ENCODE measurements at places on chromosomes 7 and 10.

GRCh38 chr7:1369916-1370657 lies 89.2 kb downstream of the MICALL2 start:
- DNase-seq = no peak

GRCh38 chr10:115941361-115941771 lies 331.6 kb downstream of the GFRA1 start:
- no peak for DNase-seq

- no peak for DNase-seq
Measured at GRCh38 chr10:105207476-105207995, 566.4 kb downstream of the SORCS3 start.

DNA sequence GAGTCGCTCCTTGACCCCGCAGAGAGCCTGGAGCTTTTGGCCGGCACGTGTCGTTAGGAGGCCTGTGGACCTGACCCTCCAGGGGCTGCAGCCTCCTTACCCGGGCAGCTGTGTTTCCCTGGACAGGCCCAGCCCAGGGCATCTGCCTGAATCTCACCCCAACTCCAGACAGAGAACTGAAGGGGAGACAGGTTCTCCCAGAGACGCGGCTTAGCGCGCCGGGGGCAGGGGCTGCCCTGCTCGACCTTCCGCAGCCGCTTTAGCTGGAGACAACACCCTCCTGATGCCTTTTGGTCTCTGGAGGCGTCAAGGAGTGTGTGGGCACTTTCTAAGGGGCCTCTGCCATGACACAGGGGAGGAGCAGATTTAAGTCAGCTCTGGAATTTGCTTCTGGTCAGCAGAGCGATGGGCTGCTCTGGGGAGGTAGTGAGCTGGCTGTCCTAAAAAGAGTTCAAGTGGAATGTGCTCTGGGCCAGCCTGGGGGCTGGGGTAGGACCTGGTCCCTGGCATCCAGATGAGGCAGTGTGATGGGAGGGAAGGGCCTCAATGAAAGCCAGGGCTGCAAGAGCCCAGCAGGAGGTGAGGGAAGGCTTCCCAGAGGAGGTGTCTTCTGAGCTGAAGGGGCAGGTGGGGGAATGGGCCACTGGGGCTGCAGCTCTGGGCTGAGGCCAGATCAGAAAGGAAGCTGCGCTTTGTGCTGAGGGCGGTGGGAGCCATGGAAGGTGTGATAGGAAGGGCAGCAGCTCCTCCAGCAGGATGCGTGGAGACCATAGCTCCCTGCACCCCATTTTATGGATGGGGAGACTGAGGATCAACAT lies 5.8 kb downstream of the GRIFIN start:
- no peak for DNase-seq

DNA sequence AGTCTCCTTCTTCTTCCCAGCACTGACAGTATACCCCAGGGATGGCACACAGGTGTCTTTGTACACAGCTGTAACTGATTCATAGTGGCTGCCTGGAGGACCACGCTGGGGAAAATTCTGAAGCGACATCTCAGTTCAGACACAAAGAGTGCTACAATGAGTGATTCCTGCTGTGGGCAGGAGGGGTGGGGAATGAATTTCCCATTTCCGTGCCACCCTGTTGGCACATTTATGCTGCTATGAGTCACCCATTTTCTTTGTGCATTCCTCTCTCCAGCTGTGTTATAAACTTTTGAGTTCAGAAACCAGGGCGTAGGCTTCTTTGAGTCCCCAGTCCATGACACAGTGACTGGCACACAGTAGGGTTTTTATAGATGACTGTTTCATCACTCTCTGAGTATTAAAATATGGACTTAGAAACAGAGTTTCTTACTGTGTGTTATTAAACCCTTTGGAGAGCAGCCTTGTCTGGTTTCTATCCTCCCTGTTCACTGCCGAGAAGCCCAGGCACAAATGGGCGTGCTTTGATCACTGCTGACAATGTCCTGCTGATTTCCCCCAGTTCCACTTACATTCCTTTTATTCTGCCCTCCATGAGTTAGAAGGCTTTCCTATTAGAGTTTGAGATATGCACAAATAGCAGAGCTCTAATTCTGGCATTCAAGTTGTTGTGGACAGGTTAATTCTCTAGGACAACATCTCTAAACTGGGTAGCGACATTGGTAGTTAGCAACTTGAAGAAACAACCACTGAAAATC lies 24.0 kb upstream of the NPS start:
- no peak for DNase-seq

DNA sequence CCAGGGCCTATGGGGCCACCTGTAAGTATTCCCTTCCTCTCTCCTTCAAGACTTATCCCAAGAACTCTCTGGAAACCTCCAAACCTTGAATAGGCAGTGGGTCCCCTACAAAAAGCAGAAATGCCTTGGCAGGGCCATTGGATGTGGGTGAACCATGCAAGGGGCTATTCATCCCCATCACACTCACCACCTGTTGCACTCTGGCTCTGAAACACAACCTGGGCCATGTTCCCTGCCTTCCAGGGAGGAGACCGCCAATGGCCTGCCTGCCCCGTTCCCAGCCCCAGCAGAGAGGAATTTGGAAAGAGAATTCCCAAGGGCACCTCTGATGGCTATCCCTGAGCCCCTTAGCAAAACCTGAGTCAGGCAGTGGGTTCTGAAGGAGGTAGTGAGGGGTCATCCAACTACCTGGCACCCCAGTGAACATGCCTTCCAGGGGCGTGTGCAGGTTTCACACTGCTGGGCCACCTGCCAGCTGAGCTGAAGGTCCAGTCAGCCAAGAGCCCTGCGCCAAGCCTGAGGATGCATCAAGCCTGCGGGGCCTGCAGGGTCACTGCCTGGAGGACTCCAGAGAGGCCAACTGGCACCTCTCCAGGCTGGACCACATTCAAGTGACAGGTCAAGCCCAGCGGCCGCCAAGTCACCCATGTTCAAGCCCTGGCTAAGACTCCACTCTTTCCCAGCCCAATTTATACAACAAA lies 101.3 kb downstream of the COL13A1 start:
- DNase-seq = no peak

DNA sequence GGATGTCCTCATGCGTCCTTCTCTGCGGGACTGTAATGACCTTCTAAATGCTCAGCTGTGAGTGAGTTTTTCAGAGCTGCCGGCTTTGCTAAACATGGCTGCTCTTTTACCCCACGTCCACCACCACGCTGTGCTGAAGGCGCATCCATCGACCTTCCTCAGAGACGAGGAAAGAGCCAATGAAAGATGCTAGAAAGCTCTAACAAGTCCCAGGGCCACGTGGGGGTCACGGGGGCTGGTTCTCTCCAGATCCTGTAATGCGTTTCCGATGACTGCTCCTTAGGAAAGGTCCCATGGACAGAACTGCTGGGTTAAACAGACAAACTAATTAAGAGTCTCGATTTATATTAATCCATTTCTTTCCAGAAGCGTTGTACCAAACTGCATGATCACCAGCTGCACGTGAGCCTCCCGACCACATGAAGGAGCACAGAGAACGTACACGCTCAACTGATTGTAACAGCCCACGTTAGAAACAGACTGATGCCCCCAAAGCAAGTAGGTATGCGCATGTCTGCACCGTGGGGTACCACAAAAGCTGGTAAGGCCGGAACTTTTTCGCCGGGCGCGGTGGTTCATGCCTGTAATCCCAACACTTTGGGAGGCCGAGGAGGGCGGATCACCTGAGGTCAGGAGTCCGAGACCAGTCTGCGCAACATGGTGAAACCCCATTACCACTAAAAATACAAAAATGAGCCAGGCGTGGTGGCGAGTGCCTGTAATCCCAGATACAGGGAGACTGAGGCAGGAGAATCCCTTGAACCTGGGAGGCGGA lies 109.6 kb downstream of the TCERG1L start:
- DNase-seq = no peak

GRCh38 chr10:132890301-132890700 lies 52.1 kb downstream of the CFAP46 start:
- DNase-seq = no peak

GRCh38 chr10:75876710-75877109 lies 445.3 kb downstream of the LRMDA start:
- no peak for DNase-seq

DNA sequence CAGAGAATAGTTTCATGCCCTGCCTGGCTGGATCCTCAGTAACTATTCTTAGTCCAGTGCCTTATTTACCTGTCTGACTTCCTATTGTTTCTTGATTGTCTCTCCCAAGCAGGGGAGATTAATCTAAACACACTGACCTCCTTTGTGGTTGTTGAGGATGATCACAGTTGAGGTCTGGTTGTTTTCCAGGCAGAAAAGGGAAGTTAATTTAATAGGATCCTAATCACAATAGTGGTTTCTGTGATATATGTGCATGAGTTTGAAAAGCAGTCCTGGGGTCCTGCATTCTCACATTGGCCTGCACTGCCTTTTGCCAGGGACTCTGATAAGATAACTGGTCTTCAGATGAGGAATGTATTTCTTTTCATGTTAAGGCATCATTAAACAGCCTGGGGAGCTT lies 130.1 kb downstream of the SND1 start:
- DNase-seq = no peak

- DNase-seq = no peak
Measured at GRCh38 chr10:70512149-70512639, 33.6 kb downstream of the PALD1 start.

DNA sequence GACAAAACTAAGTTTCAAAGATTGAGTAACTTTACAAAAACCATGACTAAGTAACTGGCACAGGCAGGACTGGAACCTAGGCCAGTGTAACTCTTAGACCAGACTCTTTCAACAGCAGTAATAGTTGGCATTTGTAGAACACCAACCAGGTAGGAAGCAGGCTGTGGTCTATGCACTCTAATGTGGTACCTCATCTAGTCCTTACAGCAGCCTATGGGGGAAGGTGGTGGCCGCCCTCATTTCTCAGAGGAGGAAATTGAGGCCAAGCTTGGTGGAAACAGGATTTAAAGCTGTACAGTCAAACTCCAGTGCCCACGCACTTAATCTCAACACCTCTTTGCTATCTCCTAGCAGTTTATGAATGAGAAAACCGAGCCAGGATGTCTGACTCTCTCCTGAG lies 165.4 kb upstream of the LRGUK start:
- no peak for DNase-seq

- DNase-seq = no peak
Measured at GRCh38 chr7:37960483-37960882, 40.0 kb downstream of the EPDR1 start.

DNA sequence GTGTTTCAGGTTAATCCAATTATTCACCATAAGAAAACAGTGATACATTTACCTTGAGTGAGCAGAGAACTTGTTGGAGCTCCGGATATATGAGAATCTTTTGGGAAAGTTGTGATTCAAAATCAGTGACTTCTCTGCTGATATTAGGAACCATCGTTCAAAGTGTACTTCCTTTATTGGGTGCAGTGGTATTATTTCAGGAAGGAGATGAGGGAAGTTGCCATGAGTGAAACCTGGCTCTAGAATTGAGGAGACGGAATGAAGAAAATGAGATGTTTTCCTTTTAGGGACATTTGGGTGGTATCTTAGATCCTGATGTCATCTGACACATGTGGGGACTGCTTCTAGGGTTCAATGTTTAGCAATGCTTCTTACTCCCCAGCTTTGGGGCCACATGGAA lies 343.9 kb downstream of the ABCA13 start:
- DNase-seq = no peak

DNA sequence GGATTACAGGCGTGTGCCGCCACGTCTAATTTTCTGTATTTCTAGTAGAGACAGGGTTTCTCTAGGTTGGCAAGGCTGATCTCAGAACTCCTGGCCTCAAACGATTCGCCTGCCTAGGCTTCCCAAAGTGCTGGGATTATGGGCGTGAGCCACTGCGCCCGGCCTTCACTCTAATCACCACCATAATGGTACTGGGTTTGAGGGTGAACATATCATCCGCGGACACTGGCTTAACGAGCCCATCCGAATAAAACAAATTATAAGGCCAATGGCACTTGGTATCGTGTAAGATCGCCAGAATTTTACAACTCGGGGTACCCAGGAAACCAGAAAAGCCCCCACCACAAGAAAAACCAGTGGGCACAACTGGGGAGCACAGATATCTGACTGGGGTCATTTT lies 580 bp downstream of the FAM200A start:
- no peak for DNase-seq

GRCh38 chr7:157297185-157297584 lies 39.6 kb upstream of the DNAJB6 start:
- no peak for DNase-seq

- no peak for DNase-seq
Measured at GRCh38 chr10:92381543-92381954, 90.6 kb downstream of the MARCHF5 start.

DNA sequence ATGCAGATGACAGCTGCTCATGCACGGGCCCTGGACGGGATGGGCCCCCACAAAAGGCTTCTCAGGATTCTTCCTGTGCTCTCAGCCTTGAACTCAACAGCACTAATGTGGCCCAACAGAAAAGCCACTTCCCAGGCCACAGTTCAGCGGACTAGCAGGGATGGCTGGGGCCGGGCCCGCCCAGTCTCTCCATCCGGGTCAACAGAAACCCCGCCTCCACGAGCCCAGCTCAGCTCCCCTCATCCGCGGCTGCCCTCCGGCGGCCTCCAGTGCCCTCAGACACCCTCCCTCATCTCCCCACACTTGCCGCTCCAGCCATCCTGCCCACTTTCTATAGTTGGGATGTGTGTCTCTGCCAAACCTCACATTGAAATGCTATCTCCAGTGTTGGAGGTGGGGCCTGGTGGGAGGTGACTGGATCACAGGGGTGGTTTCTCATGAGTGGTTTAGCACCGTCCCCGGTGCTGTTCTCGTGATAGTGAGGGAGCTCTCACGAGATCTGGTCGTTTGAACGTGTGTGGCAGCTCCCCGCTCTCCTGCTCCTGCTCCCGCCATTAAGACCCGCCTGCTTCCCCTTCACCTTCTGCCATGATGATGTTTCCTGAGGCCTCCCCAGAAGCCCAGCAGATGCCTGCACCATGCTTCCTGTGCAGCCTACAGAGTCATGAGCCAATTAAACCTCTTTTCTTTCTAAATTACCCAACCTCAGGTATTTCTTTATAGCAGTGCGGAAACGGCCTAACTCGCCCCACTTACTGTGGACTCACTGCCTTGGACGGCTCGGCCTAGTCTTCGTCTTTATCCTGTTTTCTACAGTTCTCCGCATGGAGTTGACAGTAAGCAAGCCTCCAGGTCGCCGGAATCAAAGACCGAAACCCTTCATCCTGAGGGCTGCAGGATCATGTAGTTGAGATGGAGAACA lies 169.9 kb upstream of the RNF32 start:
- DNase-seq = no peak

All from dorsolateral prefrontal cortex (tissue), 122 donors.